ENCODE measurements at places on chromosomes 5 and 9.

DNA sequence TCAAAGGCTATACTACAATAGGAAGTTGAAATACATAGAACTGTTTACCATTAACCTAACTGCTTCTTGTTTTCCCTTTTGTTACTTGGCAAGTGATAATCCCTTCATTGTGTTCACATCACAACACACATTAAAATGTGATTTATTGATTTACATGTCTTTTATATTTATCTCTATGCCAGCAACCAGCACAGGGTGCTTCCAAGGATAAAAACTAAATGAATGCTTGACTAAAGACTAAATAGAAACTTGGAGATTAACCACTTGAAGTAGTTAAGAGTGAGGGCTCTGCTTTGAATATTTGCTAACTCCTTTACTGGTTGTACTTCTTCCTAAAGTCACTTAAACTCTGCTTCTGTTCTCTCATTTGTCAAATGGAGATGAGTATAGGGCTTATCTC lies 1730.6 kb downstream of the EFNA5 start:
- no peak for DNase-seq

- DNase-seq = no peak
Measured at GRCh38 chr9:14749741-14750211, 27.2 kb upstream of the CER1 start.

DNA sequence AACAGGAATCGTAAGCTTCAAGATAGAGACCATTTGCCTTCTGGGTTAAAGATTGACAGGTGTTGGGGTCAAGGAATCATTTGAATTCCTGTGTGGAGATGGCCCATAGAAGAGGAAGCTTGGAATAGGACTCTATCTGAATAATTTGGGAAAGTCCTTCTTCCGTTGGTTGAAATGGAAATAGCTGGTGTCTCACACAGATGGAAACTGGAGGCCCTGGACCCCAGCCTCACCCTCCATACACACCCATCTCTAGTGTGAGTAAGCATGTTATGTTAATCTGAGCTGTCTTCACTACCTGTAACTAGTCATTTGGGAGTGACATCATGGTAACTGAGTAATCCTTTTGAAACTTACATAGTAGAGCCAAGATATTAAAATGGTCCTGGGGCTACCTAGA lies 184.4 kb downstream of the CD180 start:
- no peak for DNase-seq

- no peak for DNase-seq
Measured at GRCh38 chr5:143788401-143788800, 23.6 kb upstream of the HMHB1 start.

- DNase-seq = no peak
Measured at GRCh38 chr9:26158631-26159150, 480.4 kb upstream of the TUSC1 start.

GRCh38 chr9:111969061-111969460 lies 72.4 kb downstream of the UGCG start:
- DNase-seq = no peak
